ENCODE measurements at places on chromosomes 7 and 10.

DNA sequence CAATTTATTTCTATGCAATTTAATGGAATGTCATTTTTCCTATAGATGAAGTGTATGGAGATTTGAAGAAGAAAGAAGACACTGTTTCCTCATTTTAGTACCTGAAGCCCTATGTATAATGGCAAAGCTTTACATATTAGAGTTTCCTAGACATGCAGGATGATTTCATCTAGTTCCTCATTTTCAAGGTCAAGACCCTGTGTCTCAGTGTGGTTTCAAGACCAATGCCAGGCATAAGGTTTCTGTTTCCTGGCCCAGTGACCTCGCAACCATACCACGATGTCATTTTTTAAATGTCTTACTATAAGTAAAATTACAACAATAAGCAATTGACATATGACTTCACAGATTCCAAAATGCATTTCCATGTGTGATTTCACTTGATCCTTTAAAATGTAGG is 336.5 kb upstream of the PRKCQ start:
- DNase-seq = no peak

DNA sequence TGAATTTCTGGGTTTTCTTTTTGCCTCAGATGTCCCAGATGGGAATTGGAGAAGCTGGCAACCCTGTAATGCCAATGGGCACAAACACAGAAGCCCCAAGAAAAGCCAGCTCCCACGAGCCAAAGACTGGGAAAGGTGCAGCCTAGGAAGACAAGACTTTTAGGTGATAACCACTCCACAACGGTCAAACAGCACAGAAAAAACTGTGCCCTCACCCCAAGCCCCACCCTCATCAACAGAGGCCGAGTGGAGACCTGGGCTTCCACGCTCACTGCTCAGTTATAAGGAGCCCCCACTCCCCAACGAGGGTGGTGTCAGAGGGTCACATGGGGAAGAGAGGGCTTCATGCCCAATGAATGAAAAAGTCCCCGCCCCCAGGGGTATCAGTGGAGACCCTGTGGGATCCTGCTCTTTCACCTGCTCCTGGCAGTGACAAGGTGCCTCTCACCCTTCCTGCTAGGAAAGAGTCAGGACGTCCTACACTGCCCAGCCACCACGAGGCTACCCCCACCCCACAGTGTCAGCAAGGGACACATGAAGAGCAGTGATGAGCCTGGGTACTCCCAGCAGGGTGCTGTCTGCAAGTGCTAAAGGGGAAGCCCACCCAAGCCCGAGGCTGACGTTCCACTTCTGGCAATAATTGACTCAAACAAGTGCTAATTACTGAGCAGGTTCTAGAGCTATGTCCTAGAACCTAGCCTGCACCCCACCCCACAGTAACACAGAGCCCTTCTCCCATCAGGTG is 8.3 kb downstream of the TMEM273 start:
- DNase-seq = peak; percentile 56

GRCh38 chr10:120897343-120897742 is 46.2 kb downstream of the WDR11 start:
- DNase-seq = no peak

- DNase-seq = no peak
These were observed 111.4 kb upstream of the ABCB5 start for GRCh38 chr7:20504060-20504459.

DNA sequence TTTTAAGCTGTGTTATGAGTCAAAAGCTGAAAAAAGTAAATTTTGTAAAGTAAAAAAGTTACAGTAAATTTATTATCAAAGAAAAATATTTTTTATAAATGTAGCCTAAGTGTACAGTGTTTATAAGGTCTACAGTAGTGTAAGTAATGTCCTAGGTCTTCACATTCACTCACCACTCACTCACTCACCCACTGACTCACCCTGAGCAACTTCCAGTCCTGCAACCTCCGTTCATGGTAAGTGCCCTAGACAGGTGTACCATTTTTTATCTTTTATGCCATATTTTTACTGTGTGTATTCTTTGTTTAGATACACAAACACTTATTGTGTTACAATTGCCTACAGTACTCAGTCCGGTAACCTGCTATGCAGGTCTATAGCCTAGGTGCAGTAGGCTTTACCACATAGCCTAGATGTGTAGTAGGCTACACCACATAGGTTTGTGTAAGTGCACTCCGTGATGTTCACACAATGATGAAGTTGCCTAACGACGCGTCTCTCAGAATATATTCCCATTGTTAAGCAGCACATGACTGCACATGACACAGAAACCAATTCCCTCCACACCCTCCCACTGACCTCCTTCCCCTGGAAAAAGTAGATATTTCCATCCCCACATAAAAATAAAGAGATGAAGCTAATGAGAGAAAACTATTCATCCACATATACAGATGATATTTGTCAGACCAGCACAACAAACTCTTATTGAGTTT is 44.8 kb upstream of the FGL2 start:
- no peak for DNase-seq

GRCh38 chr10:59463909-59464308 is 101.6 kb upstream of the FAM13C start:
- no peak for DNase-seq

DNA sequence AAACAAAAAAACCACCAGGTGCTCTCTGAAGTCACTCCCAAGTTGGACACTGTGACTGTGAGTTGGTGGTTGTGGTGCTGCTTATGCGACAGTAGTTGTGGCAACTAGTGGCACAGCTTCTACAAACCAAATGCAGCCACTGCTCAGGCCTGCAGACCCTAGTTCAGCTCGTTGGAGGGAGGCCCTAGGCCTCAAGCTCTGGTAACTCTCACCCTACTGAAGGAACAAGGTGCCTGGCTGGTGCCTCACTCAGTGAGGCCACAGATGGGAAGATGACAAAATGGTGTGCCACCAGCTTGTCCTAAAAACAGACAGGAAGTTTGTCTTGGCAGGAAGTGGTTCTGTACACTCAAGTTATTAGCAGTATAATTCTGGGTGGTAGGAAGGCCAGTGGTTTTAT is 45.3 kb upstream of the RAPGEF5 start:
- DNase-seq = no peak

GRCh38 chr7:4820405-4820966 is 41.3 kb downstream of the PAPOLB start:
- DNase-seq = no peak

DNA sequence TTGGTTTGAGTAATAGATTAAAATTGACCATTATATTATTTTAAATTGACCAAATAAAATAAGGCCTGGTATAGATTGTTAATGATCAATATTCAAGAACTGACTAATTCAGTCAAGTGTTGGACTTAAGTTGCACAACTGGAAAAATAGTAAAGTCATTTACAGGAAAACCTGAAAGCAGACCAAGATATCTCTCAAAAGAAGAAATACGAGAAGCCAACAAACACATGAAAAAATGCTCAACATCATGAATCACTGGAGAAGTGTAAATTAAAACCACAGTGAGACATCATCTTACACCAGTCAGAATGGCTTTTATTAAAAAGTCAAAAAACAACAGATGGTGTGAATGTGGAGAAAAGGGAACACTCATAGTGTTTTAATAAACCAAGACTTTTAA is 80.4 kb upstream of the MALRD1 start:
- no peak for DNase-seq

- DNase-seq = no peak
These were observed 33.5 kb upstream of the FOXL3 start for GRCh38 chr7:256461-256940.

GRCh38 chr10:29753283-29753682 is 118.5 kb upstream of the SVIL start:
- no peak for DNase-seq

DNA sequence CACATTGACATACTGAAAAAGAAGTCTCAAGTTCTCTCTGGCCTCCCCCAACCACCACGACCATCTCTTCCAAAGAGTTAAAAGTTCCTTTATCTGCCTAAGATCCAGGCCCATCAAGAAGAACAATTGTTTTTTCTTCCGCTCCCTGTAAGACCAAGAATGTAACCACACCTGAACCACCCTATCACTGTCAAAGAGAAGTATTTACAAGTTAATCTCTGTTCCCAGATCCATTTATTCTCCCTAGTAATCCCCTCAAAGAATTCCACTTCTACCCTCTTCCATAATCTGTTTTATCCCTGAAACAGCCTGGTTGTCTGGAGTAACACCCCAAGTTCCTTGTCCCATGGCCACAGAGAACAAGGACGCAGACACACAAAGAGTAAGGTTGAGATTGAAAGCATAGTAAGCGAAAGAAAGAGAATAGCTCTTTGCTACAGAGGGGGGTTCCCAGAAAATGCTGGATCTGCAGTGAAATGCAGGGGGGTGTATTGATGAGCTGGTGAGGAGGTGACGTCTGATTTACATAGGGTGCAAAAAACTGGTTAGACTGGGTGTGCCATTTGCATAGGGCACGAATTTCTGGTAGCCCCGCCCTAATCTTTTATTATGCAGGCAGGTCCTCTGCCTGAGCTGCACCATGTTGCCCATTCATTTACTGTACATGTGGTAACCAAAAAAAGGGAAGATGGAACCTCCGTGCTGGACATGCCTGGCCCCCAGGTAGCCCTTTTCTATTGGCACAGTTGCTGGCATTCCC is 122.0 kb downstream of the SKIDA1 start:
- DNase-seq = no peak

GRCh38 chr7:70352906-70353305 is 754.6 kb downstream of the AUTS2 start:
- no peak for DNase-seq

DNA sequence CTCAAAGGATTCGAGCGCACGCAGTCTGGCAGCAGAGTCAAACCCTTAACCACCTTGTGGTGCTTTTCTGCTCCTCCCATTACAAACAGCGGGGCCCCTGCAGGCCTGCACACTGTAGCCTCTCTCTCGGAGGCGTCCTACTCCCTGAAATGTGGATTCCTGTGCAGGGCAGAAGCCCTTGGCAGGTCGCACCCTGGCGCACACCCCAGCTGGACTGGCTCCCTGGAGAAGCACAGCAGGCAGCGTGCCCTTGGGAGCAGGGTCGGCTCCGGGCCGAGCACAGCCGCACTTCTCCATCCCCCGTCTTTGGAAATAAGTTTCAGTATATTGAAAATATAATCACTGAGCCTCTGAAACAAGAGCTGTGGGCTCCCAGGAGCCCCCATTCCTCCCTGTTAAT is 144.1 kb downstream of the C10orf105 start:
- DNase-seq = no peak

GRCh38 chr7:26657686-26658388 is 206.6 kb downstream of the SKAP2 start:
- no peak for DNase-seq

- no peak for DNase-seq
These were observed 50.3 kb downstream of the PALD1 start for GRCh38 chr10:70528741-70529362.

- DNase-seq = no peak
These were observed 118.8 kb downstream of the NRP1 start for GRCh38 chr10:33215635-33216034.

DNA sequence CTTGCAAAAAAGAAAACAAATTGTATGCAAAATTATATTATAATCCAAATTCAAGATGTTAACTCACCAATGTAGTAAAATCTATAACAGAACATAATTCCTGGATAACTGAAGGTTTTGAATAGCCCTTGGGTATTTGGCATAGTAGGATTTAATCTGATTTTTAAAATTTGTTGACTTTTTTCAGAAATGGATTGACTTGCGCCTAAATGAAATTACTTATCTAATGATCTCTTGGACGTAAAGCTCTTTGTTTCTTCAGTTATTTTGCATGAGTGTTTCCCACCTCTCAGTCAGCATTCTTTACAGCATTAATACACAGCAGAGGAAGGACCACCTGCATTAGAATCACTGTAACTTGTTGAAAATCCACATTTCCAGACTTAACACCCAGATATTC is 169.6 kb downstream of the SEPTIN7 start:
- DNase-seq = no peak

DNA sequence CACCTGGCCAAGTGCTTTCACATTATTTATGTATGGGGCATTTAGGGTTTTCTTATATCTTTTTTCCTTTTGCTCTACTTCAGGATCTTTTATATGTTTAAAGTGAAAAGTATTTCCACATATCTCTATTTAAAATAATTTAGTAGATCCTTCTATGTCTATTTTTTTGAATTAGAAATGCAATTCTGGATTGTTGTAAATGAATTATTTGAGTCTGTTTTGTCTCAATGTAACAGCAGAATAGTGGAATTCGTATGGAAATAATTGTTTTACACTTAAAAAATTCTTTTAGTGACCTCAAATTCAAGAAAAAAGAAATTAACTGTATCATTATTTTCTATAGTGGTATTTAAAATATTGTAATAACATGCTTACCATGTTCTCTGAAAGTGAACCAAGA is 126.5 kb upstream of the HDAC9 start:
- no peak for DNase-seq

GRCh38 chr10:91409069-91409868 is 875 bp upstream of the HECTD2 start:
- no peak for DNase-seq

- DNase-seq = no peak
These were observed 10.3 kb upstream of the ANKRD1 start for GRCh38 chr10:90930971-90931871.

- no peak for DNase-seq
These were observed 27.3 kb downstream of the TBATA start for GRCh38 chr10:70757856-70758255.

DNA sequence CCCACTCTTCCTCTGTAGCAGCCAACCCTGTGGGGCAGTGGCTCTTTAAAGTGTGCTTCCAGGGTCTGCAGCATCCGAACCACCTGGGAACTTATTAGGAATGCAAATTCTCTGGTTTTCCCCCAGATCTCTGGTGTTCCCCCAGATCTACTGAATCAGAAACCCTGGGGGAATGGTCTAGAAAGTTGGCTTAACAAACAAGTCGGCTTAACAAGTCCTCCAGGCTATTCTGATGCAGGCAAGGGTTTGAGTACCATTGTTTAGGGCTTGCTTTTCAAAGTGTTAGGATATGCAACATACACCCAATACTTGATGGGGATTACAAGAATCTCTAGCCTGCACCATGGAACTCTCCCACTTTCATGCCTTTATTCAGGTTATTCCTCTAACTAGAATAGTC is 126.3 kb downstream of the RALA start:
- DNase-seq = no peak

- no peak for DNase-seq
These were observed 84.0 kb downstream of the ADD3 start for GRCh38 chr10:110091830-110092229.

- DNase-seq = no peak
These were observed 60.9 kb downstream of the SLC35B4 start for GRCh38 chr7:134255814-134256213.

GRCh38 chr10:4119107-4119506 is 334.1 kb upstream of the KLF6 start:
- DNase-seq = no peak
